ENCODE measurements at places on chromosomes 1 and 21. TPM values are rescaled to one million over a fixed set of nuclear protein-coding genes. Genes with fewer than 3 reads are reported as not detected.

OR10Z1 gene
- not detected for total RNA-seq

ADORA3 gene
- total RNA-seq: 0.64 TPM

C1orf115 gene
- 2.5 TPM for total RNA-seq

CLCNKA gene
- 0.08 TPM for total RNA-seq

ARHGEF16 gene
- 19.9 TPM for total RNA-seq

FAM43B gene
- total RNA-seq: 0.12 TPM

KRTAP7-1 gene
- not detected for total RNA-seq

GRCh38 chr1:33111965-33112364 is 31.0 kb downstream of the AZIN2 start:
- ATAC-seq: peak; percentile 43

- ATAC-seq: no peak
These were observed 9.9 kb downstream of the CDKN2C start for GRCh38 chr1:50979937-50980336.

- peak; percentile 98 for ATAC-seq
These were observed 73.6 kb downstream of the ROR1 start for GRCh38 chr1:63847308-63847910.

DNA sequence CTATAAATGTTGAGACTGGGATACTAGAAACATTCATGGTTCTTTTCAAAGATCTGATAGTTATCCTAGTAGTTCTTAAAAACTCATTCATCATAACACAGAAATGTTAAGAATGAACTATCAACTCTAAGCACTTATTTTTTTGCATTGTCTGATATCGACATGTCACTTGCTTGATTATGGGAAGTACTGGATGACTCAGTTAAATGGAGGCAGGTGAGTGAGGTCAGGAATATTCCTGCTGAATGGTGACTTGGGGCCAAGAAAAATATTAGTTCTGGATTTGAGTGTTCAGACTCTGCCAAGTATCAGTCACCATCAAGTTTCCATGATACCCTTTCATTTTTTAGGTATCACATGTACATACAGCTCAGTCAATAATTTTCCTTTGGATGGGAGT is 63.6 kb downstream of the NEK7 start:
- no peak for ATAC-seq

All from esophagus mucosa (tissue), 1 donor.